ENCODE measurements at places on chromosomes 12 and 14.

DNA sequence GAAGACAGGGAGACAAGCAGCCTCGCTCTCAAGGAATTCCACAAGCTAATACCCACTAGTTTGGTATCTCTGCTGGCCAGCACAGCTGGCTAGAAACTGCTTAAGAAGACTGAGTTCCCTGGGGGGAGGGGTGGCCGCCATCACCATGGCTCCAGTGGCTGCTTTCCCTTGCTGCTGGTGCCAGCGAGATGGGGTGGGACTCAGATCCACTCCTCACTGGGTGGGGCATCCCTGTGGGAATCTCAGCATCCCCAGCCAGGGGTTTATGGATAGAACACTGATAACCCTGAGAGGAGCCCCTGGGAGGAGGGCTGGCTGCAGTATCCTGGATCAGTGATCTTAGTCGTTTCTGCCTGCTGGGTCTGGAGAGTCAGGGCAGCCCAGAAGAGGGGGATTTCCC, 170.6 kb upstream of the MDGA2 start:
- no peak for DNase-seq

DNA sequence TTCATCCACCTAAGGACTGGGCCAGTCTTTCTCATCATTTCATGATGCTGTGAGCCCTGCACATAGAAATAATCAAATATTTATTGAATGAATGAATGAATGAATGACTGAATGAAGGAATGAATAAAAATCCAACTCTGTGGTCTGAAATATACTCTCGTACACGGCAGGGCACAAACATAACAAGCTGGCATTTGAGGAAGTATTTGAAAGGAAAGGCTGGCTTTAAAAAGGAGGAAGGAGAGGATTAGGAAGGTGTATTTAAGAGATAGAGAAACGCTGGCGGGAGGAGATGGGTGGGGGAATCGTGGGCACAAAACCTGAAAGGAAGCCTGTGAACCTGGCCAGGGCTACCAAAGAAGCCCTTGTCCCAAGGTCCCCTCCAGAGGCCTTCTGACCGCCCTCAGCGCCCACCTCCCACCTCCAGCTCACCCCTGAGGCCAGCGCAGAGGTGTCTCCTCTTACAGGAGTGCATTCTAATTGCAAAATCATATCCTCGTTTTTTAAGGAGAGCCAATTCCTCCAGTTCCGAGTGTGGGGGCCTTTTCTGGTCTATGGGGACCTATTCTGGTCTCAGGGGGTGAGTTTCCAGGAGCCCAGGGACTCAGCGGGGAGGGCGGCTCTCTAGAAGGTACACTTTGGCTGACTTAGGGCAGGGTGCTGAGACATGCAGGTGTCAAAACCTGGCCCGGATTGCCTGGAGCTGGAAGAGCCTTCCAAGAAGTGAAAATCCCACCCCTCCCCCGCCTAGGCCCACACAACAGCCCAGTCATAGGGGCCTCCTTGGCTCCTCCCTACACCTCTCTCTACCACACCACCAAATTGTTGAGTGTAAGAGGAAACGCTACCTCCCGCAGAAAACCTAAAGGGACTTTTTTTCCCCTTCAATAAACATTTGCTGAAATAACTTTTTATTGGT, 8.7 kb upstream of the JDP2 start:
- DNase-seq: no peak

DNA sequence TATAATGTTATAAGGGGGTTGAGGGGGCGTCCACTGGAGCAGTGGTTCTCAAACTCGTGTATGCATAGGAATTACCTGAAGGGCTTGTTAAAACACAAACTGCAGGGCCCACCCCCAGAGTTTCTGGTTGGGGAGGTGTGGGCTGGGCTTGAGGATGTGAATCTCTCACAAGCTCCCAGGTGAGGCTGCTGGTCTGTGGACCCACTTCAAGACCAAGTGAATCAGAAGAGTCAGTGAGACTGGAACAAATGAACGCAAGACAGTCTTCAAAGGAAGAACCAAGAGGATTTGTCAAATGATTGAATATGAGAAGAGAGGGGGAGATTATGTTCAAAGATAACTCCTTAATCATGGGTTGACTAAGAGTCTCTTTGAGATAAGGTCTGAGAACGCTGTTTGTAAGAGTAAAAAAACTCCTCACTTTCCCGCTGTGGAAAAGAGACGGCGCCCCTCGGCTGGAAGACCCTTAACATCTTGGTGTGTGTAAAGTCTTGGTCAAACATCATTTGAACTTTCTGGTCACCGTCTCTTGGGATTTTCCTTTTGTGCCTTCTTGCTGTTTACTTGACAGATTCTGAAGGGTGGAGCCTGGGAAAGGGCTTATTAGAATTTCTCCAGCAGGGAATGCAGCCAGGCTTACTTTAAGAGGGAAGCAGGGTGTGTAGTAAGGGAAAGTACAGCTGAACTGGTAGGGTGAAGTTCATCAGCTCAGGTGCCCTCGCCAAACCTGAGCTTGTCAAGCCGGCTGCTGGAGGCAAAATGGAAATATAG, 5.3 kb upstream of the FOXN3 start:
- DNase-seq: peak; percentile 39

GRCh38 chr14:92407410-92407809, 84.4 kb downstream of the SLC24A4 start:
- DNase-seq: no peak

DNA sequence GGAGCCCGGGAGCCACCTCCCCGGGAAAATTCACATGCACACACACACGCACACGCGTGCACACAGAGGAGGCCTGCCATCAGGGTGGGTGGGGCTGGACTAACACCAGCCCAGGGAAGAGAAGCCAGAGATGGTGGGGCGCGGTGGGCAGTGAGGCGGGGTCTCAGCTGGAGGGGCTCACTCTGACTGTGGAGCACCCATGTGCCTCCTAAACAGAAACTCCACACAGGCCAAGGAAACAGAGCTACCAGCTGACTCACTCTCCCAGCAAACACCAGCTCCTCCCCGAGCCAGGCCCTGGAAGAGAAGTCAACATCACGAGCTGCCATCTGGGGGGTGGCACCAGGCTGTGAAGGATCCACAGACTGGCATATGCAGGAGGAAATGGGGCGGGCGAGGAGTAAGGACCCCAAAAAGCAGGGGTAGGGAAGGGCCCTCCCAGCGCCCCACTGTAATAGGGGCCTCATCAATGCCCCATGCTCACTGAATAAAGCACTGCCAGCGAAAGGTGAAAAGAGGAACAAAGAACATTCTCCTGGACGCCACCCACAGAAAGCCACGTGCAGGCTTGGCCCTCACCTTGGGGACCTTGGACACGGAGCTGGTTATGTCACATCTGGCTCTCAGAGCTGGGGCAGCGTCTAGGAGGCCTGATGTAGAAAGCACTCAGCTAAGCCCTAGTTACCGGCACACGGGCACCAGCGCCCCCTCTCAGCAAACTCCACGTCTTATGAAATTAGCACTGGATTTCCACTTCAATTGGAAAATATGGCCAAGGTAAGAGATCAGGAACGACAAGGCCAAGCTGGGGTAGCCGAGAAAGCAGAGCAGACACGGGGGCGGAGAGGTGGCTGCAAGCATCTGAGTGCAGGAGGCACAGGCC, 8.4 kb upstream of the INF2 start:
- DNase-seq: no peak

GRCh38 chr12:95412482-95413311, 61.3 kb upstream of the METAP2 start:
- no peak for DNase-seq

DNA sequence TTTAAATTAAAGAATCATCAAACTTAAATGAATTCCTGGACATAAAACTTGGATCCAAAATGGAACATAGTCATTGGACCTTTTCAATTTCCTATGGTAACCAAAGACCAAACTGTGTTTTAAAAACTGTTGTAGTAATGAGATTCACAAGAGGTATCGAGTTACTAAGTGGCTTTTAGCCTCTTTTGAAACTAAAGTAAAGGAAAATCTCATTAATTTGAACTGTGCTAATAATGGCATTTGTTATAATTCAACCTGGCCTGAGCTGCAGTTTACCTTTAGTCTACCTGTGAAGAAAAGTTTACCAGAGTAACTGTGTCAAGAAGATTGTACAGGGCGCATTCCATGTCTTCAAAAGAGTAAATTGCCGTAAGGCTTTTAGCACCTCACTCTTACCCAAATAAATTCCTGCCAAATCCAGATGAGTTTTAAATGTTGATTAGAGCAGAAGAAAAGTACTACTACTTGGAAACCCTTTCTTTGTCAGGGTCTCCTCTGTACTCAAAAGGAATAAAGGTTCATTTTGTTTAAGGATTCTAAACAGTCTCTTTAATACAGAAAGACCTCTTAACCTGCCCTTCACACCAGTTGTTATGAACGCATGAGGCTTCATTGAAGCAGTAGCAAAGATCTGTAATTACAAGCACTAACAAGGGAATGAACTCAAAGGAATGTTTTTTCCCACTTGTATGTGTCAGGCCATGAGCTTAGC, 17.1 kb upstream of the MED13L start:
- DNase-seq: no peak

GRCh38 chr12:49230805-49231194, 34.1 kb upstream of the TUBA1C start:
- DNase-seq: no peak

GRCh38 chr14:59244581-59244980, 56.1 kb downstream of the DAAM1 start:
- DNase-seq: no peak

DNA sequence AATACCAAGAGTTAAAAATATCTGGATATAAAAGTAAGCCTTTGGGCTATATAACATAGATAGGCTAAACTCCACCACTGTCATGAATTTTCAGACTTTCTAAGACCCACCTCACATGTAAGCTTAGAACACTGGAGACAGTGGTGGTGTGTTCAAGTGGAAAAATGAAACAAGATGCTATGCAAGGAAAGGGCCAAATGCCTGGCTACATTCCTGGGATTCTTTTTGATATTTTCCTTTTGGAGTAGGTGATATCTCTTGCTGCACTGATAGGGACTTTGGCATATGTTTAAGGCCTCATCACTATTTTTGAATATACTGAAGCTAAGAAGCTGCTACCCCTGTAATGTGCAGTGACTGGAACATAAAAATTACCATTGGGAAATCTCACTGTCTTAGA, 341.3 kb downstream of the SLC16A7 start:
- DNase-seq: no peak

DNA sequence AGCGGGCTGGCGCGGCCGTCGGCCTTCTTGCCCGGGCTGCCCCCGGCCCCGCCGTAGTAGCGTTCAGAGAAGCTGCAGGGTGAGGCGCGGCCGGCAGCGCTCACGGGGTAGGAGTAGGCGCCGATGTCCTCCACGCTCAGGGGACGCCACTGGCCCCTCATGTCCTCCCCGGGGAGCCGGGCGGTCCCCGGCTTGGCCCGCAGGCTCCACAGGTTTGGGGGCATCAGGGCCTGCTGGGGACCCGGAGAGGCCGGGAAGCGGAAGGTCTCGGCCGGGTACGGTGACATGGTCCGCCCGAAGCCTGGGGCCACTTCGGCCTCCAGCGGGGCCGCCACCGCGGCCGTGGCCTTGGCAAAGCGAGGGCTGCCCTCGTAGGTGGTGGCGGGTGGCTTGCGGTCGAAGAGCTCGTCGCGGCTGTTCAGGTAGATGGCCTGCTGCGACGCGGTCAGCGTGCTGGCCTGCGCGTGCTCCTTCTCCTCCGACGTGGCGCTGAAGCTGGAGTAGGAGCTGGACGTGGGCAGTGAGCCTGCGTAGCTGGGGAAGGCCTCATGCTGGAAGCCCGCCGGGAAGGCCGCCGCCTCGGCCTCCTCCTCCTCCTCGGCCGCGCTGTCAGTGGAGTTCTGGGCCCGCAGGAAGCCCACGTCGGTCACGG, 48.7 kb downstream of the BEGAIN start:
- DNase-seq: peak; percentile 13

GRCh38 chr12:9961106-9961505, 10.1 kb upstream of the CLEC12A start:
- DNase-seq: no peak

- no peak for DNase-seq
These were observed 57.5 kb downstream of the MSRB3 start for GRCh38 chr12:65335981-65336380.

GRCh38 chr14:52583544-52583943, 30.9 kb downstream of the GPR137C start:
- DNase-seq: no peak

GRCh38 chr14:61690982-61691381, 4.3 kb upstream of the HIF1A start:
- DNase-seq: no peak

GRCh38 chr12:93827179-93827578, 150.0 kb downstream of the CRADD start:
- no peak for DNase-seq

DNA sequence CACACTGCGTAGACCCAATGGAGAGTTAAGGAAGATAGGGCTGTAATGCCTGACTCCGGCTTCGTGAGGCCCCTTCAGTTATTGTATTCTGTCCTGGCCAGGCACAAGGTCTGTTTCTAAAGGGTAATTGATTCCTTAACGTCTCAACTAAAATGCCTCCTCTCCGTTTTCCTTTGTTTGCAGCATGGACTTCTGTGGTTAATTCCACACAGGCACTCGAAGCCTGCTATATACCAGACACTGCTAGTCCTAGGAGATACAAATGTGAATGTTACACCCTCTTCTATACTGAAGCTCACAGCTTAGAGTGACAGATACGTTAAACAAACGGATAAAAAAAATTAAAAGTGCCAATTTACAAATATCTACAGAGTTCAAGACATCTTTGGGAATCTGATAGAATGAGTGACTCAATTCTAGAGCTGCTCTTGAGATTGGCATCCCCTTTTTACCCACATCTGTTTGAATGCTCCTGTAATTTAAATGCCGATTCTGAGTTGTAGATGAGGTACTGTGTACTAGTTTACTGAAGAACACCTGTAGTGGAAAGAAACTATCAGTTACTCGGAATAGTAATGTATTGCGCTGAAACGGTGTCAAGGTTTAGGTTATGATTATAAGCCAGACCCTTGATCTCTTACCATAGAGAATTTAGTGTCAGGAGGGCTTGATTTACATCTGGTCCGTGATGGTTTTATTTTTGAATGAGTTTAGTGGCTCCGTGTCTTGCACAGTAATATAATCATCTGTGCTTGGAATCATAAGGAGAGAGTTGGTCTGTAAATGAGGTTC, 784 bp downstream of the PSMA6 start:
- DNase-seq: no peak

DNA sequence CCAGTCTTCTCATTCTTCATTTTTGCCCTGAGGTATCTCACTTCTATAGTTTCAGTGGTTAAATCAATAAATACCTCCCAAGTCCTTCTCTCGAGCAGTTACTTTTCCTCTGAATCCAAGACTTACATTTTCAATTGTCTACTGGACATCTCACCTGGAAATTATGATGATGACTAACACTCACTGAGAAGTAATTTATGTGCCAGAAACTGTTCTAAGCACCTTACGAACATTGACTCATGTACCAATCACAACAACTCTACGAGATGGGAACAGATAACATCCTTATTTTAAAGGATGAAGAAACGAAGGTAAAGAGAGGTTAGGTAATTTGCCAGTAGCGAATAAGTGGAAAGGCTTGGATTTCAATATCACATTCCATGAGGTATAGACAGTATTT, 94.1 kb downstream of the EML5 start:
- no peak for DNase-seq

- no peak for DNase-seq
These were observed 122.5 kb downstream of the DICER1 start for GRCh38 chr14:95034788-95035187.
